ENCODE measurements at places on chromosomes 2 and 18.
A peak's percentile ranks its signal among the peaks of the same experiment; 100 is the strongest.

DNA sequence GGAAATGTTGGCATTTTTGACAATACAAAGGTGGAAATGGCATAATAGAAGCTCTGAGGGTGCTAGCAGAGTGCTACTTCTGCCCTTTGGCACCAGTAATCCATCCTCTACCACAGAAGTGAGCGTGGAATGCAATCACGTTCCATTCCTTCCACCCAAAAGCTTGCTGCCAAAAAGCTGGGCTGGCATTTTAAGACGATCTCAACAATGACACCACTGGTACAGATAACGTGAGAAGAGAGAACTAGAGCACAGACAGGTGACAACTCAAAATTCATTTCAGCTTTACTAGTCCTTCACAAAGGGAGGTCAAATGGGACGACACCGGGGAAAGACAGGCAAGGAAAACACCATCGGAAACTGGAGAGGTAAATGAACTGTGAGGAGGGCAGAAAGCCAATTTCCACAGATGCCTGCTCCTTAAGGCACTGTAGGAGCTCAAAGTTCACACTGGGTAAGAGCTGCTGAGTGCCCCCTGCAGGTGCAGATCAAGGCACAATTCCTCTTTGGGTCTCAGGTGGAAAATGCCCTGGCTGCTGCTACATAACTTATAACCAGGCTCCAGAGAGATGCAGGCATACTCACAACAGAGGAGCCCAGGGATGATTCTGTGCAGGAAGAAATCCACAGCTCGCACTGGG is 50.7 kb upstream of the RNU4ATAC start:
- DNase-seq = peak; percentile 12

DNA sequence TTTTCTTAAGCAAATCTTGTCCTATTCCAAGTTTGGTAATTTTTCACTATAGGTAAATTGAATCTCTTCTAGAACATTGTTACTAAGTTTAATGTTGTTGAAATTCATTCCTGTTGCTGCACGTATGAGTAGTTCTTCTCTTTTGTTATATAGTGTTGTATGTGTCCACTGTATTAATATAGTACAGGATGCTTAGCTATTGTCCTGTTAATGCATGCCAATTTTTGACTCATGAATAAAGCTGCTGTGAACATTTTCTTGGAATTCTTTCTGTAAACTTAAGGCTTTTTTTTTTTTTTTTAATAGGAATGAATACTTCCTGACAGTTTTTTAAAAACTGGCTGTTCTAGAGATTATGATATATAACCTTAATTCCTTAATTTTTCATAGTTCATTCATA is 326.9 kb downstream of the SLC4A3 start:
- no peak for DNase-seq

DNA sequence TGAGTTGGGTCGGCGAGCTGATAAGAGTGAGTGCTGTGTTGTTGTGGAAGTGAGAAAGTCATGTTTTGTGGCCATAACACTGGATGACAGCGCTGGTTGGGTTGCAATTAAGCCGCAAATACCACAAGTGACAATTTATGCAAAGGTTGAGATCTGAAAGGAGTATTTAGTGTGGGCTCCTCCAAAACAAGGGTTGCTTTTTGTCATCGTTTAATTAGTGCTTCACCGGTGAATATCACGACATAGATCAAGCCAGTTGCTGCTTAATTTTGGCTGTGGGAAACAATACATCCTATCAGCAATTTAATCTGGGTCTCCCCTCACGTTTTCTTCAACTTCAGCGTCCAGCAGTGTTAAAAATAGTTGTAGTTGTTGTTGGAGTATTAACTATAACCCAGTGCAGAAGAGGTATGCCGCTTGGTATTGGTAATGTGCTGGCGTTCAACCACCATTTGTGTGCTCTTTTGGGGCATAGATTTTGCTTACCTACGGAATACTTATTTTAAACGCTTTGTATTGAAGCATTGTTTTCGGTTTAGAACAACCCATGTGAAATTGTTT is 662 bp downstream of the ACVR2A start:
- peak; percentile 48 for DNase-seq

- DNase-seq = peak; percentile 77
These were observed 42.3 kb downstream of the AAK1 start for GRCh38 chr2:69601179-69601612.

DNA sequence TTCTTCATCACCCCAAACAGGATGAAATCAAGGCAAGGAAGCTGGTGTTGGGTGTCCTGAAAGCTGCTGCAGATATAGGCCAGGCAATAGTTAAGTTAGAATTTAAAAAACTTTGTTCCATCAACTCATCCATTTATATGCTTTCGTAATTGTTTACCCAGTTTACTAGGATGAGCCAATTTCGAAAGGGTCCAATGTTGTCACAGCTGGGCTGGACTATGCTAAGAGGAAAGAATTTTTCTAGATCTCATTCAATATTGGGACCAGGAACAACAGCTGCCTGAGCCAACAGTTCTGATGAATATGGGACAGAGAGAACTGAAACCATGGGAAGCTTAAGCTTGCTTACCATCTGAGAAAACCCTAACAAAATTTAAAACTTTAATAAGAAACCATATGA is 21.6 kb upstream of the SP3 start:
- no peak for DNase-seq

GRCh38 chr18:39841482-39842365 is 2113.3 kb upstream of the PIK3C3 start:
- peak; percentile 81 for DNase-seq

- no peak for DNase-seq
These were observed 56.2 kb downstream of the GALNT14 start for GRCh38 chr2:31082002-31082401.

GRCh38 chr2:42114091-42114490 is 55.1 kb upstream of the EML4 start:
- DNase-seq = no peak

GRCh38 chr2:46095830-46096229 is 201.4 kb upstream of the EPAS1 start:
- DNase-seq = no peak

- no peak for DNase-seq
These were observed 45.9 kb upstream of the ASB1 start for GRCh38 chr2:238380785-238381184.

- no peak for DNase-seq
These were observed 31.8 kb upstream of the VIT start for GRCh38 chr2:36664696-36665076.

DNA sequence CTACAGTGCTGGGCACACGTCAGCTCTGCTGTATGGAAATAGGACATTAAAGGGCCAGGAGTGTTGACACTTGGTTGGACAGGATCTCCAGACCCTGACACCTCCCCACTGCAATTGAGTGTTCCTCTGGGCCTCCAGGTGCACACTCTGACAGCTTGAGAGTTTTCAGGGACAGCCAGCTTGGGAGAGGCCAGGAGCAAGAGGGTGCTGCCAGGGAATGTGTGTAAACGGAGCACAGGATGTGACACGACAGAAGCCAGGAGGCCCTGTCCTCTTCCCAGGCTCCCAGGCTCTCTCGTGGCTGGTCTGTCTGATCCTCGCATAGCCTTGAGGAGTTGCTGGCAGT is 318.1 kb upstream of the HS6ST1 start:
- no peak for DNase-seq

DNA sequence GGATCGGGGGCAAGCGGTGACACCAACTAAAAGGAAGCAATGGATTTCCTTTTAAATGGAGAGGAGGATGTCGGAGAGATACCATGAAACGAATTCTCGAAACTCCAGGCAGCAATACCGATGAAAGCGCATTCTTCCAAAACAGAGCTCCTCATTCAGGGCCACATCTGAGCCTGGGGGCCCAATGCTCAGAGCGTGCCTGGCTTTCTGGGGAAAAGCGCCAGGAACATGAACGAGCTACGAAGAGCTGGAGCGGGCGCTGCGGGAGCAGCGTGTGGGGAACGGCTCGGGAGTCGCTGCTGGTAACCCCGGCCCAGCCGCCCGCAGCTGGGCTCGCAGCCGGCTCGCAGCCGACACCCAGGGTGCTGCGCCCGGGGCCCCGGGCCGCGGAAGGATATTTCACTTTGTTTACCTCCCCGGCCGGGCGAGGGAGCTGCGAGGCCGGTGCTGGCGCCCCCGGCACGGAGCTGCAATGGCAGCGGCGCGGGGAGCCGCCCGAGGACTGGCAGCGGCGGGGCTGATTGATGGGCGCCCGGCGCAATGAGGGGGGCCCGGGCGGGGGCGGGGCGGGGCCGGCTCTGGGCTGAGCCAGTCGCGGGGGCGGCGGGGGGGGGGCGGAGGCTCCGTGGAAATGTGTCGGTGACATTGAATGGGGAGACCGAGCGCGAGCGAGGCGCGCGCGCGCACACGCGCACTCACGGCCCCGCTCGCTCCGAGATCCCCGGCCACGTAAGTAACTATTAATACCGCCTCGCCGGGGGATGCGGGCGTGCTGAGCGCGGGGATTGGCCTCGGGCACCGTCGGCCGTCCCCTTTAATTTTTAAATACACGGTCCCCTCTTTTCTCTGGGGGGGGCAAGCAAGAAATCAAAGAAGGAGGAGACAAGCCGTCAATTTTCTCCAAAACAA is at the start of gene TRIB2:
TSS of gene TRIB2 (plus strand) at position 655 of the 909 bp plus-strand sequence. CDS start 1,372 bp downstream, outside the sequence.
- peak; percentile 89 for DNase-seq

- peak; percentile 17 for DNase-seq
These were observed 43.4 kb upstream of the ANKRD62 start for GRCh38 chr18:12049978-12050811.

GRCh38 chr2:118047380-118047826 is 33.5 kb upstream of the CCDC93 start:
- no peak for DNase-seq

GRCh38 chr2:133265432-133265949 is 302.8 kb downstream of the NCKAP5 start:
- DNase-seq = no peak

DNA sequence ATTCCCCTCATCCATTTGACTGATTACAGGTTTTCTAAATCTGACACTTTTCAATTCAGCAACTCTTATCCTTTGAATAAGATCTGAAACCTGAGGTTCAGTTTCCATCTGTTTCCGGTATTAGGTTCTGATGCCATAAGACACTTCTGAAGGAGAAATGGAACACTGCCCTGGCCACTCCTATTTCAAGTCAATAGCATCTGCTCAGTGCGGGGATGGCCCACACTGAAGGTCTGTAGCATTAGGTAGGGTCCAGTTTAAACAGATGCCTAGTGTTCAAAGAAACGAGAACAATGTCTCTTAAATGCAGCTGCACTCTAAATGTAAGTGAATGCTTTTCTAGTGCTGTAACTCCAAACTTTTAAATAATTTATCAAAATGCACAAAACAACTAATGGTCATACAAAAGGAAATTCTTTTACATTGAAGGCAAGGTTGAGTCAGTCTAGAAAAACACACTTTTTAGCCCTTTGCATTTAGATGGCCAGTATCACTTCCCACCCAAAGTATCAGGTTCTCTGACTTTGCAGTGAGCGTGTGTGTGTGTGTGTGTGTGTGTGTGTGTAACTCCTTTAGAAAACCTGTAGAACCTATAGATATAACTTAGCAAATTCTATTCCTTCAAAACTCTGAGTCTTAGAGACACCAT is 78.2 kb downstream of the STK39 start:
- no peak for DNase-seq

GRCh38 chr18:56152551-56153310 is 485.7 kb downstream of the TXNL1 start:
- no peak for DNase-seq

- no peak for DNase-seq
These were observed 53.0 kb upstream of the ATP8B1 start for GRCh38 chr18:57856128-57856527.

- DNase-seq = no peak
These were observed 422.7 kb upstream of the CDH20 start for GRCh38 chr18:60910534-60910933.

- no peak for DNase-seq
These were observed 131.7 kb upstream of the PDE1A start for GRCh38 chr2:182558564-182558963.

DNA sequence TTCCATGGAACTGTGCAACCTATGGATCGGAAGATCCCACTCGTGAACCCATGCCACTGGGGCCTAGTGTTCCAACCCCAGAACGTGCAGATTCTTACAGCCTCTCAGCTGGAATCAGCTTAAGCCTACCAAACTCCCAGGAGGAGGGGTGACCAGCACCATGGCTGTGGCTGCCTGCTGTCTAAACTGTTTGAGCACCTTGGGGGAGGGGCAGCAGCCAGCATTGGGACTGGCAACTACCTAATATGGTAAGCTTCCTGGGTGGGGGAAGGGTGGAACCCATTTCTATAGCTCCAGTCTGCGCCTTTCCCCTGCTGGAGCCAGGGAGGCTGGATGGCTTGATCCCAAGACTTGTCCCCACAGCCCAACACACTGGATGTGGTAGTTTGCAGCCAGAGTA is 10.7 kb upstream of the POLE4 start:
- DNase-seq = peak; percentile 20

DNA sequence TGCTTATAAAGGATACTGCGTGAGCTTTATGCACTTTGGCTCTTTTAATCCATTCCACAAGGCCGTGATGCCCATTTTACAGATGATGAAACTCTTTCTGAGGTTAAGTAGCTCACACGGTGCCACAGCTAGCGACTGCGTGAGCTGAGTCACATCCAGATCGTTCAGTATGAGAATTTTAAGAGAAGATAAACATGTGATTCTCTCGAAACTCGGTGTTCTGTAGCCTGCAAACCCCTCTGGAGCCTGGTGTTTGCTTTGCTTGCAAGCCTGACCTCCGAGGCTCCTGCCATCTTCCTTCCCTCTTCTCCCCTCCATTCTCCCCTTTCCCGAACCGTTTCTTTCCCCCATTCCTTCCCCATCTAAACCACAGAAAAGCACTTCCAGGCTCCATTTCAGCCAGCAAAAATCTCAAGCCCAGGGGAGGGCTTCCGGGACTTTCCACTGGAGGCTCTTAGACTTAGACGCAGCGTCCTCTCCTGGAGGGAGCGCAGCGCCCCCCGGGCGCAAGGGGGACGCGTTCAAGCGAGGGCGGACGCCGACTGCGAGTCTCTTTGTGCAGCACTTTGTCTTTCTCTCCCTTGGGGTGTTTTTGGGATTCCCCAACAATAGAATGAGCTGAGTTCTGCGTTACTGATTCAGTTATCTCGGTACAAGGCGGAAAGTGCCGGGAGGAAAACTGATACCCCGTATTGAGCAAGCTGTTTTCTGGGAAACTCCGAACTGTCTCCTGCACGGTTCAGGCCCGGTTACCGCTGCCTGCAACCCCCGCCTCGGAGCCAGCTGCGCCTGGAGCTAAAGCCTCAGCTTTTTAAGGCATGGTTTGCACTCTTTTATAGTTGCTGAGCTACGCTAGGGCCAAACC is 38.0 kb downstream of the CYP1B1 start:
- DNase-seq = no peak

DNA sequence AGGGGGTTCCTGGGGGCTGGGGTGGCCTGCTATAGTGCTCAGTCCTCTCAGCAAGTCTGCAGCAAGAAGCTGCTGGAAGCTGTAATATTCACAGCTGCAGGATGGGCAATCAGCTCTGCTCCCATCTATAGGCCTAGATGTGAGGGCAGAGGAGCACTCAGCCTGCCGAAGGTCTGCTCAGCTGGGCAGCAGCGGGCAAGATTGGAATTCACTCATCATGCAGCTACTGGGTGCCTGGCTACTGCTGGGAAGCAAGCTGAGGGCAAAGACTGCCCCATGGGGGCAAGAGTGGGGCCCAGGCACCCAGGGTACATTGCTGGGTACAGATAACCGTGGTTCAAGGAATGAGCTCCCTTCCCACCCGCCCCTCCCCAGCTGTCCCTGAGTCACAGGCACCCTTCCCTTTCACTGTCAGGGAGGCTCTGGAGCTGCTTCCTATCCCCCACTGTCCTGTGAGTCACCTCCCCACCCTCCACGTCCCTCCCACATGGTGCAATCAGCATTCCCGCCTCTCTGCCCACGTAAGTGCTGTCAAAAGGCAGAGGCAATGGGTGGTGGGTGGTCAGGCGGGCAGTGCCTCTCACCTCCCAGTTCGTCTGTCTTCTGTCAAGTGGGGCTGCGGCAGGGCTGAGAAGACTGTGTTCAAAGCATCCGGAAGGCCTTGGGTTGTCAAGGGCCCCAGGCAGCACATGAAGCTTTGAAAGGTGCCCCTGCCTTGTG is 169.2 kb downstream of the TRIM43 start:
- no peak for DNase-seq

- no peak for DNase-seq
These were observed 38.4 kb downstream of the C1QL2 start for GRCh38 chr2:119119999-119120756.

All from OCI-M1 (cell line).